Pulmonary artery endothelial cell (primary cell): ENCODE measurements at places on chromosomes 3 and 15.

DNA sequence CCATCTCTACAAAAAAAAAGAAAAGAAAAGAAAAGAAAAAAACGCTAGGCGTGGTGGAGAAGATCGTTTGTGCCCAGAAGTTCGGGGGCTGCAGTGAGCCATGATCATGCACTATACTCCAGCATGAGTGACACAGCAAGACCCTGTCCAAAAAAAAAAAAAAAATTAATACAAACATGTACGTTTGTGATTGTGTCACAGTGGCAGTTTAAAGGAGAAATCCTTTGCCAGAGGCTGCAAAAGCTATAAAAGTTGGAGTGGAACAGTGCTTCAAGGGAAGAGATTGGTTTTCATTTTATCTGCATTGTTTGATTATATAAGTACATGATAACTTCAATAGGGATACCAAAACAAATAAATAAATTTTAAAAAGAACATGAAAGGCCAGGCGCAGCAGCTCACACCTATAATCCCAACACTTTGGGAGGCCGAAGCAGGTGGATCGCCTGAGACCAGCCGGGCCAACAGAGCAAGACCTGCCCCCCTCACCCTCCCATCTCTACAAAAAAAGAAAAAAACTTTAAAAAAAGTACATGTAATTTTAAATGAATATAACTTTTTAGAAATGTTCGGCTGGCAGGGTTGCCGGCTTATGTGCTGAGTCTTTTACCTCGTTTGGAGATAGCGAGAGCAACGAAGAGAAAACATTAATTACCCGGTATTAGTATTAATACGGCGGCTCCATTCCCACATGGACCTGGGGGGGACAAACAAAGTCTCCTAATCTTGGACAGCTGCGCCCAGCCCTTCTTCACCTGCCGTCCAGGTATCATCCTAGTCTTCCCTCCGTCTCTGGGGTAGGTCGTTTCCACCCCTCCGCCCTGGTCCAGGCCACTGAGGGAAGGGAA lies 573 bp upstream of the DIS3L start:
- no peak for DNase-seq

- DNase-seq, result no peak
These were observed 36.0 kb upstream of the EOMES start for GRCh38 chr3:27758083-27758482.

DNA sequence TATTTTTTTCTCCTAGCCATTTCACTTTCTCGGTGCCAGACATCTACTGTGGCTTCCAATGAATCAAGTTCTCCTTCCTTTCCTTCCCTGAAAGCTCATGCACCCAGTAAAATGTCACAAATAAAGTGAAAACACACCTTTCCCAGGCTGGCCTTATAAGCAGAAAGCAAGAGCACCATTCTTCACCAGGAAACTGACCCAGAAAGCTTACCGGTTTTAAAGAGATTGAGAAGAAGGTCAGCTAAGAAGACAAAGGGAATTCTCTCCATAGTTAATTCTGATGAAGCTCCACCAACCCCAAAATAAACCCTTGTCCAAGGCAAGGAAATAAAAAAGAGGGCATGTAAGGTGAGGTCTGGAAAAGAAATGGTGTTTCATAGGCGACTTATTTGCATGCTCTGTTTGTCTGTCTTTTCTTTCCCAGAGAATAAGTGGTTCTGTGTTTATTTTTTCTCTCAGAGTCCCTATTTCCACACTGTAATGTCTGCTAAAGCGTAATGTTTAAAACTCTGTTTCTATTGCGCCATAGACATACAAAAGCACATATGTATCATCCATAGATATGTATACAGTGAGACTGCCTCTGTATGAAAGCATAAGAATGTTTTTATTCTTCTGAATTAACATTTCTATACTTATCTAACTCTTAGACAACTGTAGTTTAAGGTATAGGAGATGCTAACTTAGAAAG lies 2.8 kb downstream of the LSAMP start:
- DNase-seq, result no peak

DNA sequence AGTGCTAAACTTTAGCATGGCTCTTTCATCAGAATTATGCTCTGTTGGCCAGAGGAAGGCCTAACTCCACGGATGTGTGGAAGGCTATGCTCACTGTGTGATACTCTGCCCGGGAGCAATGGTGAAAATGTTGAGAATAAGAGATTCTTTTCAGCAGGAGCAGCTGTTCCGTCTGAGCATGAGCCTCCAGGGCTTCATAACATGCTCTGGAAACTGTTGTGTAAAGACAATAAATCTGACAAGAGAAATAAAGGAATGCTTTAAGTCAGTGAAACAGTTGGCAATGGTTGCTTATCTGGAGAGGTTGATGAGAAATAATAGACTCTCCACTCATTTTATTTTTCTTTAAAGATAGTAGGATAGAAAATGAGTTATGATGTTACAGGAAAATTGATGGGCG lies 269.8 kb downstream of the DIPK2A start:
- DNase-seq, result no peak

- DNase-seq, result no peak
These were observed 7.7 kb upstream of the RFTN1 start for GRCh38 chr3:16520970-16521881.

DNA sequence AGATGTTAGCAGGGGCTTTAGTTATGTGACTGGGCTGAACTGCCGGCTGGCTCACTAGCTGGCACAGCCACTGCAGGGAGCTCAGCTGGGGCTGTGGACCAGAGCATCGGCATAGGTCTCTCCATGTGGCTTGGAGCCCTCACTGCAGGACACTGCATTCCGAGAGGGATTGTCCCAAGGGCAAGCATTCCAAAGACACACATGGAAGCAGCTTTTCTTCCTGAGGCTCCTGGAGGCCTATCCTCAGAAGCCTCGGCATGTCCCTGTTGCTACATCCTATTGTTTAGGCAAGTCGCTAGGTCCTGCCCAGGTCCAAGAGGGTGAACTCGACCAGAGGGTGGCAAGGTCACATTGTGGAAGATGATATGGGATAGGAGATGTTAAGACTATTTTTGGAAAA lies 209.8 kb downstream of the PLCL2 start:
- no peak for DNase-seq

GRCh38 chr3:173743111-173743510 lies 345.6 kb downstream of the NLGN1 start:
- no peak for DNase-seq

- no peak for DNase-seq
These were observed 145.1 kb downstream of the VGLL4 start for GRCh38 chr3:11498646-11499045.

GRCh38 chr15:40325188-40325587 lies 1.7 kb downstream of the INAFM2 start:
- no peak for DNase-seq

- no peak for DNase-seq
These were observed 44.3 kb downstream of the TRIM69 start for GRCh38 chr15:44780608-44781007.

GRCh38 chr15:85114886-85115285 lies 133.2 kb downstream of the PDE8A start:
- DNase-seq, result no peak

DNA sequence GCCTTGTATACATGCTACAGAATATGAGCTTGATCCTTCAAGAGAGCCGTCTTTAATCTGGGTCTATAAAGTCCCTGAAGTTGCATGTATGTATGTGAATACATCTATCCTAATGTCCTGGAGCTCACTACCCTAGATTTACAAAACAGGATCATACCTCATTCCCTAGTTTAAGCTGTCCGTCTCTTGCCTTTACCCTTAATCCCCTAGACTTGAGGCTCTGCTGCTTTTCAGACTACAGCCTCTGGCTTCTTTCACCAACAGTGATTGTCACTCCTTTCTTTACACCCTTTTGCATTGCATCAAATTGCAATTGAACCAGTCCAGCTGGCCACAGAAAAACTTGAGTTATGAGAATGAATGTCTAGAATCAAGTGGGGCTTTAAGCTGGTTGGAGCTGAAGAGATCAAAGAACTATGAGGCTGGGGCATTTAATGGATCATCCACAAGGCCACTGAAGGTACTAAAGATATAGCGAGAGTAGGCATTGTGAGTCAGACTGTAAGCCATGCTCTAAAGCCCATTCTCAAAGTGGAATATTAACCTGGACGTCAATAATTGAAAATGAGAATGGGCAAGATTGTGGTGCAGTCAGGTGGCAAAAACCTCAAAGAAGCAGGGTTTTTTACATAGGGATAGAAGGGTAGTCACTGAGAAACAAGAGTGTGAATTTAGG lies 12.3 kb upstream of the PLD1 start:
- no peak for DNase-seq

DNA sequence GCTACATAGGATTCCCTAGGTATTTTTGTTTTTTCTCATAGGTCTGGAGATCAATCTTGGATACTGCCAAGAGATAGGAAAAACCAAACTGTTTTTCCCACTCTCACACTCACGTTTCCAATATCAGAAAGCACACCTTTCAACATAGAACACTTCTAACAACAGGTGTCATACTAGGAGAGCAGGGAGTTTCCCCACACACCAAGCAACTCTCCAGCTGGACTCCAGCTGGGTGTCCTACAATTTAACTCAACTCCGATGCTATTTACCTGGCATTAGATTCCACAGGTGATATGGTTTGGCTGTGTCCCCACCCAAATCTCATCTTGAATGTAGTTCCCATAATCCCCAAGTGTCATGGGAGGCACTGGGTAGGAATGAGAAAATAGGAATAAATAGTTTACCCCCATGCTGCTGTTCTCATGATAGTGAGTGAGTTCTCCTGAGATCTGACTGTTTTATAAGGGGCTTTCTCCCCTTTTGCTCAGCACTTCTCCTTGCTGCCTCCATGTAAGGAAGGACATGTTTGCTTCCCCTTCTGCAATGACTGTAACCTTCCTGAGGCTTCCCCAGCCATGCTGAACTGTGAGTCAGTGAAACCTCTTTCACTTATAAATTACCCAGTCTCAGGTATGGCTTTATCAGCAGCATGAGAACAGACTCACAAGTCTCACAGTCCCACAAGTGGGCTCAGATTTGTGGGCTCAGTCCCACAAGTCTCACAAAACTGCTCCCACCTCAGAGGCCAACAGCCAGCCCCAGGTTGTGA lies 354.5 kb upstream of the THBS1 start:
- DNase-seq, result no peak

DNA sequence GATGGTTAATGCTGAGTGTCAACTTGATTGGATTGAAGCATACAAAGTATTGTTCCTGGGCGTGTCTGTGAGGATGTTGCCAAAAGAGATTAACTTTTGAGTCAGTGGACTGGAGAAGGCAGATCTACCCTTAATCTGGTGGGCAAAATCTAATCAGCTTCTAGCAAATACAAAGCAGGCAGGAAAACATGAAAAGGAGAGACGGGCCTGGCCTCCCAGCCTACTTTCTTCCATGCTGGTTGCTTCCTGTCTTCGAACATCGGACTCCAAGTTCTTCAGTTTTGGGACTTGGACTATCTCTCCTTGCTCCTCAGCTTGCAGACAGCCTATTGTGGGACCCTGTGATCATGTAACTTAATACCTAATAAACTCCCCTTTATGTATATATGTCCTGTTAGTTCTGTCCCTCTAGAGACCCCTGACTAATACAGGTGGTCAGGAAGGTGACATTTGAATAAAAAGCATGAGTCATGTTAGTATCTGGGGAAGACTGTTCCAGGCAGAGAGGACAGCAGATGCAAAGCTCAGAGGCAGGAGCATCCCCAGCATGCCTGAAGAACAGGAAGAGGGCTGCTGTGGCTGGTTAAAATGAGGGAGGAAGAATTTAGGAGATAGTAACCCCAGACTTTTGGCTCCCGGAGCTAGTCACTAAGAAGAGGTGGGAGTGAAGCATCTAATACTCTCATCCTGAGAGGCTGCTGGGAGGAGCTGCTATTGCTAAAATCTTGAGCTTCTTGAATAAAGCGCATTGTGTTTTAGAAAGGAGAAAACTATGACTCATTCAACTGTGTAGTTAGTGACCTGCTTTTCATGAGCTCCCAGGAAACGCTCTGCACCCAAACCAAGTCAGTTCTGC lies 207.4 kb upstream of the HES1 start:
- DNase-seq, result no peak

DNA sequence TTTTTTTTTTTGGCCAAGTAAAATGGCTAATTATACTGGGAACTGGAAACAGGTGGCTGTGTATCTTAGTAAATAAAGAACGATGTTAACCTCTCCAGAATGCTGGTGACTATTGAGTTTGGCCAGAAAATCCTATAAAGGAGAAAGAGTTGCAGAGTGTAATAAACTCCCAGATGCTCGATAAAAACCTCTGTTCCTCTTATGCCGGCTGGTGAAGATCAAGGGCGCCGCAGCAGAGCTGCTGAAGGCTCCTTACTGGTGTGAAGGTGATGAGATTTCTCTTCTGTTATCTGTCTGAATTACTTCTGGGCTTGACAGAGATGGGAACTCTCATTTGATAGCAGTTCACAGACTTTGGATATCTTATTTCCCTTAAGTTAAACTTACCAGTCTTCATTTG lies 104.6 kb downstream of the PTPRG start:
- DNase-seq, result no peak
